ENCODE measurements at places on chromosomes 7 and 10. TPM values are rescaled to one million over a fixed set of nuclear protein-coding genes. Genes with fewer than 3 reads are reported as not detected.

The NSUN6 gene
- total RNA-seq, result 32.8 TPM

The EEPD1 gene
- total RNA-seq, result 33.7 TPM

The EMX2 gene
- 1.4 TPM for total RNA-seq

The MTURN gene
- total RNA-seq, result 361 TPM

The LOXL4 gene
- 0.46 TPM for total RNA-seq

The EVX1 gene
- not detected for total RNA-seq

The THSD7A gene
- total RNA-seq, result 30.4 TPM

The TMEM270 gene
- not detected for total RNA-seq

The STRA8 gene
- not detected for total RNA-seq

The ANKRD30A gene
- total RNA-seq, result not detected

The IDE gene
- 20.5 TPM for total RNA-seq

The AEBP1 gene
- total RNA-seq, result 9.7 TPM

The NOM1 gene
- total RNA-seq, result 22.8 TPM

The TRPV5 gene
- 0.23 TPM for total RNA-seq
